ENCODE measurements at places on chromosomes 5 and 9.

DNA sequence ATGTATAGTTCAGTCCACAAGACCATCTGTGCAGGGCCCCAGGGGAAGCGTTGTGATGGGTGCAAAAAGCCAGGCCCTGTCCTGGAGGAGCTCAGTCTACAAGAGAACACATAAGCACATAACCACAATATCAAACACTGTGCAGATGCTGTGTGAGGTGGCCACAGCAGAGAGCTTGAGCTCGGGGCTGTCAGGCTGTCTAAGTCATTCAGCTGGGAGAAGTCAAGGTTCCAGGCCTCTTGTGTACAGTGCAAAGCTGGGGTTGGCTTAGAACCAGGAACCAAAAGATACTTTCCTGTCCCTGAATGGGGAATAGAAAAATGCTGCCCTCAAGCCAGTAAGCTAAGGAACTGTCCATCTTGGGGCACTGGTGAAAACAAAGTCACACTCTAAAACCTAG, 75.0 kb downstream of the PRDM6 start:
- no peak for DNase-seq

- peak; percentile 51 for DNase-seq
These were observed at the start of gene ARHGEF39 for GRCh38 chr9:35664531-35665470. Gene ARHGEF39 (minus strand): TSS chr9:35665195. CDS start chr9:35665169, 26 bp downstream.

DNA sequence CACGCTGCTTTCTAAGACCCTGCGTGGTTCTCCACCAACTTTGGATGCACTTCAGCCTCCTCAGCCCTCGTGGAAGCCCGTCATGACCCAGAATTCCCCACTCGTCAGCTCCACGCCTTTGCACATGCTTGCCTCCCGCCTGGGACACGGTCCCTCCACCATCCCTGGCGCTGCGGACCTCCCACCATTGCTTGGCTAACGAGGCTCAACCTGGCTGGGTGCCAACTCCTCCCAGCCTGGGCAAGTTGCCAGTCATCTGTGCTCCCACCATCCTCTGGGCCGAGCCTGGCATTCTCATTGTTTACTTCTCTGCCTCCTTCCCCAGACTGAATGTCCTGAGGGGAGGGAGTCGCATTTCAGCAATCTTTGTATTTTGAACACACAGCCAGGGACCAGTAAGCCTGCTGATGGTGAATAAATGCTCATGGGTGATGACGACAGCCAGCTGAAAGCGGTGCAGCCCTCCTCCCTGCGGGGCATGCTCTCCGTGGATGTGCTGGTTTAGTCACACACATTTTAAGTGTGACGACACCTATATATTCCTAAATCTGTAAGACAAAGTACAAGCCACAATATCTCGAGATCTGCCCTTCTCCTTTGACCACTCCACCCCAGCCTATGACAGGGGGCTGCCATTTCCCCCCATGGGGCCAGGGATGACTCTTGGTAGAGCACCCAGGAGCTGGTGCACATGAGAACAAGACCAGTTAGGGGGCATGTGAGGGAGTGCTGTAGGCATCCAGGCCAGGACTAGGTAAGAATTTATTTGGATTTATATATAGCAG, 37.6 kb downstream of the ANKRD33B start:
- DNase-seq: peak; percentile 92

DNA sequence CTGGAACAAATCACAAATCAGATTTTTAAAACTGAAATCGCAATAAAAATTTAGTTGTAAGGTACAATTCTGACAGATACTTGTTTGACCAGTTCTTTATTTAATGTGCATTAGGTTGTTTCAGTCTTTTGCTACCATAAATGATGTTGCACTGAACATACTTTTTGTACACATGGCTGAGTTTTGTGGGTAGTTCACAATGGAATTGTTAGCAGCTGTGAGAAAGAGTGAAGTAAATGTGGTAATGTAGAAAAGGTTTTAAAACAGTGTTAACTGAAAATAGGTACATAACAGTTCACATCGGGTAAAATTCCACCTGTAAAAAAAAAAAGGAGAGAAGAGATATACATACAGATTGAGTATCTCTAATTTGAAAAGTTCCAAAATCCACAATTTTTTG, 25.6 kb downstream of the MRPS27 start:
- no peak for DNase-seq

GRCh38 chr5:143850050-143850683, 38.2 kb downstream of the HMHB1 start:
- no peak for DNase-seq

GRCh38 chr5:178194026-178194425, 6.9 kb upstream of the GMCL2 start:
- no peak for DNase-seq

- DNase-seq: no peak
These were observed 81.6 kb downstream of the RGS7BP start for GRCh38 chr5:64587370-64587769.

DNA sequence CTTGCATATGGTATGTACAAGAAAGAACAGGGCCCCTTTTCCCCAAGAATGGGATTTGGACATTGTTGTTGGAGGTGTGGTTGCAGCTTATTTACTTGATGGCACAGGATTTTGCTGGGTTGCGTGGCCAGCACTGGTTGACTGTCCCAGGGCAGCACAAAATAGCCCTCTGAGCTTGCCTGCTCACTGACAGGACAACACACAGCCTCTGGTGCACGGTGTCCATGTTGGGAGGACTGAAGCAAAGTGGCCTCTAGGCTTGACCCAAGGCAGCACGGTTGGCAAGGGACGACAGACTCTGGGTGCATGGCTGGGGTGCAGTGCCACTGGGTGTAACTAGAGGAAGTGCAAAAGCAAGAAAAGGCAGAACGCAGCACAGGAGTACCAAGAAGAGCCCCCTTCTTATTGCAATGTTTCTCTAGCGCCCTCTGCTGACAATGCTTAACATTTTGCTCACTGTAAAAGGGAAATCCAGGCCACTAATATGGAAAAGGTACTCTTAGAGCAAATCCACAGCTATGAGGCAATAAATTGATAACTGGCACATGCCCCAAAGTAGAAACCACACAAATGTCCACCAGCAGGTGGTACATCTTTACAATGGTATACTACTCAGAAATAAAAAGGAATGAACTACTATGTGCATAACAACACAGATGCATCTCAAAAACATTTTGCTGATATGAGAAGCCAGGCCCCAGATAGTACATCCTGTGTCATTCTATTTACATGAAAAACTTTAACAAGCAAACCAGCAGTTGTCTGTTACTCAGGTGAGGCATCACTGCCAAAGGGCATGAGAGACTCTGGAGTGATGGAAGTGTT, 47.4 kb upstream of the BARX1 start:
- peak; percentile 64 for DNase-seq

DNA sequence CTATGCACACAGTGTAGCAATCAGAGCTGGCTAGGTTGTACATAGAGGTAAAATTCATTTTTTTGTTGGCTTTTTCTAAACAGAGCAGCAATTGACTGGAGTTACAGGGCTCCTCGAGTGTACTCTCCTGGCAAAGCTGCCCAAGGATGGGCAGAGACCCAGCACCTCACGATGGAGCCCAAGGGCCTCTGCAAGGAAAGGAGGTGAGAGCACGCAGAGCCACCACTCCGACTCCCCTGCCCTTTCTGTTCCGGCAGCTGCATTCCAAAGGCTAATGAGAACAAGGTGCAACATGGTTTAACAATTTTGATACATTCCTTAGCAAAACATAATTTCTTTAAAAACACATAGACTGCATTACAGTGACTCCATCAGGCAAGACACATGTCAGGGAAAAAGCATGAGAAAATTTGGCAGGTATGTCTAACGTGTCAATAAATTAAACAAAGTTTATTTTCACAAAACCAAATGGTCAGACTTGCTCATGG, 47.5 kb downstream of the SAXO1 start:
- DNase-seq: no peak

GRCh38 chr5:172110260-172110815, 77.7 kb downstream of the STK10 start:
- DNase-seq: no peak

GRCh38 chr9:127360250-127360649, 36.7 kb upstream of the SLC2A8 start:
- no peak for DNase-seq

DNA sequence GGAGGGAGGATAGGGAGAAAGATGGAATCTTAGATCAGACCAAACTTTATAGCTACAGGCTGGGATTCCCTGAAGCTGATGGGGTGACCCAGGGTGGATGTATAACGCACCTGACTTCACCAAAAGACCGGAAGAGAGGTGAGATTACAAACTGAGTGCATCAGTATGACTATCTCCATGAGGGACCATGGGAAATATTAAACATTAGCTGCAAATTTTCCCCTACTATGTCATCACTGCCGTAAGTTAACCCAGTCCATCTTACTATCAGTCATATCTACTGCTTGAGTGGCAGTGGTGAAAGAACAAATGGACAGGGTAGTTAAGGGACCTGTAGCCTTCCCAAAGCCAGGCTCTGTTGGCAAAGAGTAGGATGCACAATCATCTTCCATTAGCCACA, 368.3 kb downstream of the EFNA5 start:
- no peak for DNase-seq

- DNase-seq: peak; percentile 55
These were observed 14.2 kb upstream of the AGGF1 start for GRCh38 chr5:77015938-77016569.

DNA sequence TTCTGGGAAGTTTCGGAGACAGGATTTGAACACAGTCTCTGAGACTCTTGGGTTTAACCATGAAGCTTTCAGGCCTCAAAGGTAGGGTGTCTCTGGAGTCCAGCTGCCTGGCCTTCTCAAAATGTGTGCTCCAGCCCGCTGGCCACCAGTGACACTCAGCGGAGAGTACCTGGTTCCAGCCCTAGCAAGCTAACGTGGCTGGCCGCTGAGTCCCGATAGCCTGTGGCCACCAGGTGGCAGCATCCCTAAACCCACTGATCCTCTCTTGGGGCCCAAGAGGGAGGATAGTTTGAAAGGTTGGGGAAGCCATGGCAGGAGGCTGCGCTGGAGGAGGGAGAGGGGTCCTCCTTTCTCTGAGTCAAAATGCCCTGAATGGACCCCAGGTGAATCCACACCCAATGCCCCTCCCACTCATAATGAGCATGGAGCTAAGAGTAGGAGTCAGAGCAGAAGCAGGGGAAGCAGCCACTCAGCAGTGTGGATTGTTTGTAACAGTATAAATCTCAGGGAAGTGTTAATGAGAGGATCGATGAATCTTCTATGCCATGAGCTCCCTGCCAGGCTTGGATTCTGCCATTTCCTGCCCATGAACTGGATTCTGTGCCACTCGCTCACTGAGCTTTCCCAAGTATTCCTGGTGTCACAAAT, 5.4 kb upstream of the TIFAB start:
- DNase-seq: peak; percentile 40

DNA sequence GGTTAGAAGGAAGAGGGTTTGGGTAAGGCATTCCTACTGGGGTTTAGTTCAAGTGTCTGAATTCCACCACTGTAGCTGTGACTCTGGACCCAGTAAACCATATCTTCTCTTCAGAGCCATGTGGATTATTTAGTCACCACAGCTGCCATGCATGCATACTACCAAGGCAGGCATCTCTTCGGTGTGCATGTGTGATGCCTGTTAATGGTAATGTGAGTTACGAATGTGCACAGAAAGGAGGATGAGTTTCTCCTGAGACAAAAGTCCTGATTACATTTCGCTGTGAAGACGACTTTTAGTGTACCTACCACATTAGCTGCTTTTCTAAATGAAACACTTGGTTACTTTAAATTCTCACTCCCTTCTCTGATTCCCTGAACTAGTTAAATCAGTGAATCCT, 9.3 kb downstream of the PBX3 start:
- no peak for DNase-seq

- no peak for DNase-seq
These were observed 143.8 kb downstream of the MAST4 start for GRCh38 chr5:66739951-66740350.

DNA sequence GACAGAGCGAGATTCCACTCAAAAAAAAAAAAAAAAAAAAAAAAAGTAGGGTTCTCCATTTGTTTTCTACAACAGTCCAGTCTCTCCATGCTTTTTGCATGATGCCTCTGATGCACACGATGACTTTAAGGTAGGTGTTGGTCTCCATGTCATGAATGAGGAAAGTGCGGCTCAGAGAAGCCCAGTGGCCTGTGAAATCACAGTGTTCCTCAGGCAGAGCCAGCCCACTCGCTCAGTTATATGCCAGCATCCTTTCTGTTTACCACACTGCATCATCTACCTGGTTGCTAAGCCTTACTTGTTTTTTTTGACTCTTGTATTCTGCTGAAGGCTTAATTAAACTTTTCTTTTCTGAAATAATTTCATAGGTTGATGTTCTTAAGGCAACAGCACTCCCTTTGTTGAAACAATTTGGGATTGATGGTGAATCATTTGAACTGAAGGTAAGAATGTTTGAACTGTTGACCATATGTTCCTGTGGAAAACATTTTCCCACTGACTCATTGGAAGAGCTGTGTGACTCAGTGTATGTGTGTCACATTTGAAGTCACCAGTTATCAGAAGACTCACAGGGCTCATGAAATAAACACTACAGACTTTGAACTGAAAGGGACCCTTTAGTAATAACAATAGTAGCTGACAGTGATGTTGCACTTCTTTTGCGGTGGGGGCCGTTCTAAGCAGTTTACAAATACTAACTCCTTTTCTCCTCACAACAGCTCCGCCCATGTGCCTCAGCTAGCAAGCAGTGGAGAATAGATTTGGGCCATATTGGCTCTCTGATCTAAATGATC, 40.2 kb downstream of the RCL1 start:
- no peak for DNase-seq

DNA sequence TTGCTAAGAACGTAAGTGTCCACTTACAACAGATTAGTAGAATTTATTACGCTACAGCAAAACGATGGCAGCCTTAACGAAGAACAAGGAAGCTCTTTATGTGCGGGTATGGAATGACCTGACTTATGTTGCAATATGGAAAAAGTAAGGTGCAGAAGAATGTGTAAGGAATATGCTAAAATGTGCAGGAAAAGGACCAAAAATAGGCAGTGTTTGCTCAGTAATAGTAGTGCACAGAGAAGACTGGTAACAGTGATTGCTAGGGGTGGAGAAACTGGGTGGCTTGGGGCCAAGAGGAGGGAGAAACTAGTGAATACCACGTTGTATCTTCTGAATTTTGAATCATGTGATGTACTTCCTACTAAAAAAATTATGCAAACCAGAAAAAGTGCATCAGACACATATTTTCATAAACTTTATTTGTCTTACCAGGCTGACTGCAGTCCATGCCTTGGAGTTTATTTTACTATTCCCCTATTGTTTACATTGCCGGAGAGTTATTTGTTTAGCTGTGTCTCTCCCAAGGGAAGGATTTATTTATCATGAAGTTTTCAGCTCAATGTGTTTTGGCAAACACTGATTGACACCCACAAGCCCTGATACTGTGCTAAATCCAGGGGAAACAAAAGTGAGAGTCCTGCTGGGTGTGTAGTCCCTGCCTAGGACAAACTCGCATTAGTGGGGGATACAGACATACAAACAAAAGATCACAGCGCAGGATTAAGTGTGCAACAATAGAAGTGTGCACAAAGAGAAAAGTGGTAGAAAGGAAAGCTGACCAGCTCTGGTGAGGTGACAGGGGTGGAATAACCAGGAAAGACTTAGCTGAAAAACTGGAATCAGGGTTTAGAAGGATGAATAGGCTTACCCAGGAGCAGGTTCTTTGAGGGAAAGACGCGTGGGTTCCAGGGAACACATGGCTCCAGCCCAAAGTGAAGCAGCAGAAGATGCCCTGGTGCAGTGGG, 34.0 kb upstream of the ZNF484 start:
- DNase-seq: no peak
